ENCODE measurements at places on chromosomes 2 and 18. TPM values are rescaled to one million over a fixed set of nuclear protein-coding genes. Genes with fewer than 3 reads are reported as not detected.

- DNase-seq, result no peak
Observed at GRCh38 chr2:40556739-40557138, 104.8 kb upstream of the SLC8A1 start.

- DNase-seq, result no peak
Observed at GRCh38 chr2:232097260-232097659, 135.7 kb downstream of the DIS3L2 start.

The TMEM169 gene
- total RNA-seq, result 0.22 TPM

The CD207 gene
- 0.16 TPM for total RNA-seq

GRCh38 chr2:180980106-180980942 is at the start of gene UBE2E3:
UBE2E3 (plus strand) TSS chr2:180980605; CDS start chr2:180982043, 1,438 bp downstream.
- DNase-seq, result peak; percentile 92

GRCh38 chr18:70554854-70555445 is 266.1 kb downstream of the SOCS6 start:
- DNase-seq, result no peak

The HTR2B gene
- total RNA-seq, result 2.9 TPM

DNA sequence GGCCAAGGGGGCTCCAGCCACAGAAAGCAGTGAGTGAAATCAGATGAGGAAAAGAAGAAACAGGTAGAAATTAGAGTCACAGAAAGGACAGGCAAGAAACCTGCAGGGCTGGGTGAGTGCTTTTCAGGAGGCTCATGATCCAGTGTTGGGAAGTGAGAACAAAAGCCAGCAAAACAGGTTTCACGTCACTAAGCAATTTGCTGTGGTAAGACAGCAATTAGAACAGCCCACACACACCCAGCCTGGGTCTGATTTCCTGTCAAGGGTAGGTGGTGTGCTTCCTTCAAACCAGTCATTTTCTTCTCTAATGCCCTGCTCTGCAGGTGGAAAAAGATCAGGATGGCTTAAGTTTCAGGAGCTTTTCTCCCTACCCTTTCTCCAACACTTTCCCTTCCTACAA is 52.9 kb upstream of the XDH start:
- no peak for DNase-seq

The EGR4 gene
- total RNA-seq, result not detected

The RTP5 gene
- 0.08 TPM for total RNA-seq

DNA sequence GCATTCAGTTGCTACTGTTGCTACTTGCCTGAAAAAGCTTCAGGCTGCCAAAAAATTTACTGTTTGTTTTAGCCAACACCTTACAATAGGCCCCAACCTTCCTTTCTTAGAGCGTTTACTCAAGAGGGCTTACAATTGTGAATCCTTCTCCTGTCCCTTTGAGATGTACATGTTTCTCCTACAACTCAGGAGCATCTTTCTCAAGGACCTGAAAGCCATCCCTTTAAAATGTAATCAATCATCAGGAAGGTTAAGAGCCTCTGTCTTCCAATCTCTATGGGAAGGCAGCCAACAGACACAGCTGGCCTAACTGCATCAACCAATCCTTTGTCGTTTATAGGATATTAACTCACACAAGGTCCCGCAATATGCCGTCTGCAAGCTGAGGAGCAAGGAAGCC is 3.4 kb upstream of the IER3IP1 start:
- DNase-seq, result no peak

The ALK gene
- not detected for total RNA-seq

The MEP1B gene
- 0.13 TPM for total RNA-seq

- no peak for DNase-seq
Observed at GRCh38 chr2:149739171-149739882, 151.8 kb upstream of the MMADHC start.

DNA sequence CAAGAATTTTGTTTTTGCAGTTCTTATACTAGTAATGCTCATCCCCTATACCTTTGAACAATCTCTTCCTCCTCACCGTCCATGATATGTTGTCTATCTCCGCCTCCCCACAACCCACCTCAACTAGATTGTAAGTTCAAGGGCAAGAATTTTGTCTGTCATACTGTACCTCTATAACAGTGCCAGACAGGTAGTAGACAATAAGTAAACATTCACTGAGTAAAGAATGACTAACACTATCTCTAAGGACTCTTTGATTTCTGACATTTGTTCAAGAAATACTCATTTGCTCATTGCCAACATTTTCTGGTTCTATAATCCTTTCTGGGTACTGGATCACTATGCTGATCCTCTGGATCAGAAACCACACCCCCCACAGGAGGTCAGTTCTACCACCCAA is 82.4 kb downstream of the EXOC6B start:
- DNase-seq, result no peak

DNA sequence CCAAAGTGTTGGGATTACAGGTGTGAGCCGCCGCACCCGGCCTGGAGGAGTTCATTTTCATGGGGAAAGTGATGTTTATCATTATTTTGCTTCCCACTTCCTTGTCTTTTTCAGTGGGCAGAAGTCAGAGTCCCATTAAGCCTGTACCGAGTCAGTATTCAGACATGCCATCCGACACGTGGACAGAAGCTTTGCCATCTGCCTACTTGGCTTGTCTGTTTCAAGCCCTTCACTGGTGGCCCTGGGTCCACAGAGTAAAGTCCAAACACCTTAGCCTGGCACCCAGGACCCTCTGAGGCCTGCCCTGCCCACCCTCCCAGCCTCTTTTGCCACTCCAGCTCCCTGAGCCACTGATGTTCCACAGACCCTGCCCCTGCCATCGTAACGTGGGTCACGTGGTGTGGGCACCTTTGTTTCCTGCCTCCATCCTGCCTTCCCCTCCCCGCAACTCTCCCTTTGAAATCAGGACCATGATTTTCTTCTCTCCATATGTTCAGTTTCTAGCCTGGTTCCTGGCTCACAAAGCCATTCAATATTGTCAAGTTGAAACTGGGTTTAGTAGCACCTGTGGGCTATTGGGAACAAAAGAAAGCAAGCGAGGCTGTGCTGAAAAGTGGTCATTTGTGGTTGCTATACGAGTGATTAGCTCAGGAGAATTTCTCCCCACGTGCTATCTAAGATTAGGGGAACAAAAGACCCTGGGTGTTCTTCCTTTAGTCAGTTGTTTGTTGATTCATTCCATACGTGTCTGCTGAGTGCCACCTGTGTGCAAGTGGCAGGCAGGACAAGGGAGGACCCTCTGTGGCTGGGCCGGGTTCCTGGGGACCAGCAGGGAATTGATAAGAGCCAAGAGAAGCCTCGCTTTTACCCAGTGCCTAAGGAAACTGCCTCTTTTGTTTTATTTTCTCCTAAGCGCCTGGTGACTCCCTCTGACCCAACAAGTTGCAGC is 5.1 kb upstream of the ODC1 start:
- DNase-seq, result no peak

The RIT2 gene
- not detected for total RNA-seq

DNA sequence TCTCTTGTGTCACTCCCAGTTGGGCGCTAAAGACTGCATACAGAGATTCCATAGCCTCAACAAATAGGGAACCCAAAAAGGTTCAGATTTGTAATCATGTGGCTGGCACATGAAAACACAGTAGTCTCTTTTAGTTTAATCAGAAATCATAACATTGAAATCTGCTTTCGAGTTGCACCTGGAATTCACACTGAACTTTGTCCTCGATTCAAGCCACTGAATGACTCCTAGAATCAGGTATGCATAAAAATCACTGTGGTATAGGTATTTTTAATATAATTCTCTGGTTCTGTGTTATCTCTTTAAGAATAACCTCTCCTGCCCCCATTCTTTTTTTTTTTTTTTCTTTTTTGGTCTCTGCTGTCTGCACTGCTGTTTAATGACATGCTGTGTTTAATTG is 150.2 kb downstream of the KCNH7 start:
- no peak for DNase-seq

GRCh38 chr18:48065601-48065995 is 135.1 kb upstream of the SMAD2 start:
- DNase-seq, result peak; percentile 63

GRCh38 chr2:168976034-168976654 is 55.0 kb downstream of the ABCB11 start:
- no peak for DNase-seq

DNA sequence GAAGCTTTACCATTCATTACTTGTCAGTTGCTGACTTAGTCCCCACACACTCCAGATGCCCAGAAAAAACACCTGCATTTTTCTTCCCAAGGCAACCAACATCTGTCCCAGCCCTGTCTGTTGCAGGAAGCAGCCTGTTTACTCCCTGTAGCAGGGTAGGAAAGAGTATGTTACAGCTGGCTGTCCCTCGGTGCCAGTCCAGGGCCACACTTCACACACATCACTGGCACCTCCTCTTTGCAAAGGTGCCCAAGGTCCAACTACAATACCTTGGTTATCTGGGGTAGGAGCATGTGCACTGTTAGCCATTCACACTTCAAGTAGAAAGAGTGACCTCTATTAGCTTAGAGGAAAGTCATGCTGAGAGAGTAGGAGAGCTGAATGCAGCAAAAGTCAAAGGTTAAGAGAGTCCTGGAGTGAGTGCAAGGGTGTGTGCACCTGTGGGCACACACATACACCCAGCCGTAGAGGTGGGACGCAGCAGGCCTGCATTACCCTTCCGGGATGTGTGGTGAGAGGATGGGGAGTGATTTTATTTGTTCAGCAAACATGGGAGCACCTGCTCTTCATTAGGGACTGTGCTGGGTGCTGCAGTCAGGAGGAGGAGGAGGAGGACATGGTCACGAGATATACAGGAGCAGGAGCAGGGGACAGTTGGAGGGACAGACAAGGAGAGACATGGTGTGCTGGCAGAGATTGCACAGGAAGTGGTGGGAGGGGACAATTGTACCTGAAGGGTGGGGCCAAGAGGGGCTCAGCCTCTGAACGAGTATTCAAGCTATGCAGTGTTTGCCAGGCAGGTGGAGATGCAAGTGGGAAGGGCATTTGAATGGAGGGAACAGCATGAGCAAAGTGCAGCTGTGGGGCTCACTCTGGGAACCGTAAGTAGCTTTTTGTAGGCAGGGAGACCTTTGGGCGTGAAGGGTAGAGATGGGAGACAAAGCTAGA is 69.8 kb downstream of the TSN start:
- no peak for DNase-seq

GRCh38 chr2:160550048-160550447 is 56.4 kb upstream of the RBMS1 start:
- no peak for DNase-seq

DNA sequence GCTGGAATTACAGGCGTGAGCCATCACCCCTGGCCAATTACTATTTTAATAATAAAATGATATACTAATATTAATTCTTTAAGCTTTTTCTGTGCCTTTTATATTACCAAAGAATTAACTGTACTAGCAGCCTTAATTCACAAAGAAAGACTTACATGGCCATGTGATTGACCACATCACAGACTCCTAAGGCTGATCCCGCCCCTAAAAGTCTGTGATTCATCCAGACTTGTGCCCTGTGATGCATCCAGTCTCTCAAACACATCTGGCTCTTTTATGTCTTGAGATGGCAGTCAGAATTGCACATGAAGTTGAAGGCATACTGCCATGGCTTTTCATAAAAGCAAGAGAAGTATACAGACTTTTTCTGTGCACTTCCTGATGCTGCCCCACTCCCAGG is 91.7 kb downstream of the DTNA start:
- DNase-seq, result no peak

- no peak for DNase-seq
Observed at GRCh38 chr2:219269362-219270054, 9.7 kb upstream of the DNAJB2 start.

GRCh38 chr2:118240276-118240675 is 152.0 kb downstream of the INSIG2 start:
- no peak for DNase-seq

DNA sequence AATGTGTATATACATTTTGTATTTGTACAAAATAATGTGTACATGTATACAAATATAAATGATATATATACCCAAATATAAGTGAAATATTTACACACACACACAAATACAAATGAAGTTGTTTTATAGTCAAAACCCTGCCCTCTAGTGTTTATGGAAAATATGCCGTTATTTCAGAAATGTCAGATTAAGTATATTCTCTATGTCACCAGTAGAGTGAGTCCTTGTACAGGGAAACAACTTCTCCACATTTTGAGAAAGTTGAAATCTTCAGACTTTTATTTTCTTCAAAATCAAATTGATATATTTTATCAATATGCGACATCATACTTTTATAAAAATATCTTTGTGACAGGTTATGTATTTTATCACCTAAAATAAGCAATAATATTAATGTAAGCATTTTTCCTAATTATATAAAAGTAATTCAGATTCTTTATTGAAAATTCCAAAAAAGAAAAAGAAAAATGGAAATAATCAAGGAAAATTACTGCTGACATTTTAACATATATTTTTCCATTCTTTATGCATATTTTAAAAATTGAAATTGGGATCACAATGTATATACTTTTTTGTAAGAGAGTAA is 22.4 kb downstream of the ARL6IP6 start:
- DNase-seq, result no peak

The HRH4 gene
- 0.08 TPM for total RNA-seq

DNA sequence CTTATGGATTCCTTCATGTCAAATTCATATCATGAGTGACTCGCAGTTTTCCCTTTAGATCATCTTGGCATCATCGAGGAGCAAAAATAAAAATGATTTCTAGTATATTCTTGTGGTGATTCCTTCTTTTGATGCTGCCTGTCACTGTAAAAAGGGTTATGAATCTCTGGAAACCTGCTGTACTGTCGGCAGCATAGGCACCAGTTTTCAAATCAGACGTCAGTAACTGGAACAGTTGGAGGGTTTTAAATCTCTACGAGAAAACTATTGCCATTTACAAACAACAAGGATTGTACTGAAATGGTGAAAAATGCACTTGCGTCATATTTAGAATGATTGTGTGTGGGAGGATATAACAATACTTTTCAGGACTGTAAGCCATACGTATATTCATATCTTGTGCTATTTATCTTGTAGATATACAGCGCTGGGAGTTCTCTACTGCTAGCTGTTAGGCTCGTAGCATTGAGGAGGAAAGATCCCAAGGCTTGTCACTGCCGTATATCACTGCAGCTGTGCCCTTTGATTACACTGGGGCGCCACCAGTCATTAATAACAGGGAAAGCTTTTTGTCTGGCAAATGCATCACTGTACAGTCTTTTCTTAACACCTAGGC is 320.7 kb downstream of the MTX2 start:
- no peak for DNase-seq

DNA sequence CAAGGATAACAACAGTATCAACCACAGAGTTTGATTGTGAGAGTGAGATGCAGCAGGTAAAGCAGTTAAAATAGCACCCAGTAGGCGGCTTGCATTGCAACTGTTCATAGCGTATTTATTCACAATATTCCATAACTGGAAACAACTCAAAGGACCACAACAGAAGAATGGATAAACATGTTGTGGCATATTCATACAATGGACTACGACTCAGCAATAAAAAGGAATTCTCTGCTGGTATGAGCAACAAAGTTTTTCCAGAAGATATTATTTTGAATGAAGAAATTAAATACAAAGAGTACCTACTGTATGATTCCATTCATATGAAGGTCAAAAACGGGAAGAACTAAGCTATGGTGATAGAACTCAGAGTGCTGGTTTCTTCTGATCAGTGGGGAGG is 25.2 kb downstream of the GPATCH11 start:
- DNase-seq, result no peak

GRCh38 chr2:108145557-108146326 is 94.0 kb upstream of the SULT1C3 start:
- no peak for DNase-seq

The SLC16A14 gene
- total RNA-seq, result 2.0 TPM

The REG3A gene
- not detected for total RNA-seq

- DNase-seq, result no peak
Observed at GRCh38 chr18:25798046-25798445, 292.4 kb downstream of the SS18 start.

All from cardiac septum (tissue), 1 donor.